ENCODE measurements at places on chromosomes 4 and X.

DNA sequence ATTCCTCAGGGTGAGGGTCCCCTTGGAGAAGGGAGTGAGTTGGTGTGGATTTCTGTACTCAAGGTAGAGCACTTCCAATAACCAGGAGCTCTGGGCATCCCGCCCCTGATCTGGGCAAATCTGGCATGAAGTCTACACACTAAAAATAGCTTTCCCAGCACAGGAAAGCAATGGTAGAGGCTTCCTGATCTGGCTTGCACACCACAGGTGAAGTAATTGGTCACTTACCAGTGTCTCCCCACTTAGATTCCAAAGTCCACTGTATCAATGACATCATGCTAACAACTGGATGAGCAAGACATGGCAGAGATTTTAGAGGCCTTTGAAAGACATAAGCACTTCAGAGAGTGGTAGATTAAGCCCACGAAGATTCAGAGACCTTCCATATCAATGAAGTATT lies 17.8 kb upstream of the IDS start:
- no peak for DNase-seq

DNA sequence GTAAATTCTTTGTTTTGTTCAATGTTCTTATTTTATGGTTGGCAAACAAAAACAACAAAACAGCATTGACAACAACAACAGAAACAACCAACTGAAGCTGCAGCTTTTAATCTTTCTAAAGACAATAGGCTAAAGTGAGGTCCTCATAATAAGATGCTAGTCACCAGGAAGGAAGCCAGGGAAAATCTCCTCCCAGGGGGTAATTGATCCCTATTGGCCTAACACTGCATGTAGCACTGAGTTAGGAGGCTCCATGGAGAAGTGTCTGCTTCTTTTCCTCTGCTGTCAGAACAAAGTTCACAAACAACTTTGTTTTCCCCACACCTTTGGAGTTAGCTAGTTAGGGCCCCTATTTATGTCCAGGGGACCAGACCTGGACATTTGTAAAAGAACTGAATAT lies 4.7 kb upstream of the LRAT start:
- DNase-seq: no peak

DNA sequence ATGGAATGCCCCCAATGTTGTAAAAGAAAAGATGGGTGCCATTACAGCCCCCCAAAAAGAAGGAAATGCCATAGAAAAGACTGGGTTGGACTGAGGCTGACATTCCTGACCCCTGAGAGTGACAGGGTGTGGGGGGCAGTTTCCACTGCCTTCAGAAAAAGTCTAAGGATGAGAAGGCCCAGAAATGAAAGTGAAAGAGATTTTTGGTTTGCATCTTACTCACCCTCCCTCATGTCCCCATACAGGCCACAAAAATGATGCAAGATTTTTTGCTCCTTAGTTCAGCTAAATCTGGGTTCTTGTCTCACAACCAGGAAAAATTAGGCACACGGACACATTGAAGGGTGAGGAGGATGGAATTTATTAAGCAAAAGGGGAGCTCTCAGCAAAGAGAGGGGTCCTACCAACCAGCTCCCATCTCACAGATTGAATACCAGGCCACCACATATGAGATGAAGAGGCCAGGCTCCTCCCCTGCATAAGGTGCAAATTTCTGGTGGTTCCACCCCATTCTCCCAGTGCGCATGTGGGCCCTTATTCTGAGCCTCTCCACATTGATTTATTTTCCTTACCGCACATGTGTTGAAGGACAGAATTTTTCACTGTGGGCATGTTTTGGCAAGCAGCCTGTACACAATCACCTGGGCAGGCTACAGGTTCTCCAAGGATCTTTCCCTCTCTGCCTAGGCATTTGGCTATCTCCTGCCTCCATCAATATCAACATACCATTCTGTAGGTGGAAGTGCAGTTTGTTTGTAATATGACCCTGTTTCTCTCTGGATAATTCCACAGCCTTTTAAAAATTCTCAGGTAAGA lies 18.8 kb downstream of the PPP4R3C start:
- no peak for DNase-seq

GRCh38 chrX:29941287-29941686 lies 274.1 kb upstream of the MAGEB2 start:
- DNase-seq: no peak

- DNase-seq: no peak
Observed at GRCh38 chrX:109847257-109848187, 114.5 kb upstream of the ACSL4 start.

GRCh38 chrX:118497180-118497818 lies 1.7 kb downstream of the DOCK11 start:
- DNase-seq: no peak

GRCh38 chr4:8147231-8147970 lies 11.2 kb downstream of the ABLIM2 start:
- no peak for DNase-seq

- DNase-seq: no peak
Observed at GRCh38 chrX:44061968-44062614, 88.9 kb upstream of the NDP start.

DNA sequence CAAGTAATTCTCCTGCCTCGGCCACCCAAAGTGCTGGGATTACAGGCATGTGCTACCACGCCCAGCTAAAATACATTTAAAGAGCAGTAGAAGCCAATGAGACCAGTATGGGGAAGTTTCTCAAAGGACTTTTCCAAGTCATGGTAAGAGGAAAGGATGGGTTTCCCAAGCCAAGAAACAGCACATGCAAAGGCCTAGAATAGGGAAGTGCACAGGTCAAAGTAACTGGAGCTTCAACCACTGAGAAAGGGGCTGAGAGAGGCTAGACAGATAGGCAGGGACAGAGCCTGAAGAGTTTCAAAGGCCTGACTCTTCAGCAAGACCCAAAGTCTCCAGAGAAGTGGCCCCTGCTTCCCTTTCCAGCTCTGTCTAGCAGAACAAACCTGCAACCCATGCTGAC lies 162.1 kb downstream of the CORIN start:
- DNase-seq: no peak

GRCh38 chr4:128322986-128323385 lies 35.4 kb upstream of the PGRMC2 start:
- no peak for DNase-seq

DNA sequence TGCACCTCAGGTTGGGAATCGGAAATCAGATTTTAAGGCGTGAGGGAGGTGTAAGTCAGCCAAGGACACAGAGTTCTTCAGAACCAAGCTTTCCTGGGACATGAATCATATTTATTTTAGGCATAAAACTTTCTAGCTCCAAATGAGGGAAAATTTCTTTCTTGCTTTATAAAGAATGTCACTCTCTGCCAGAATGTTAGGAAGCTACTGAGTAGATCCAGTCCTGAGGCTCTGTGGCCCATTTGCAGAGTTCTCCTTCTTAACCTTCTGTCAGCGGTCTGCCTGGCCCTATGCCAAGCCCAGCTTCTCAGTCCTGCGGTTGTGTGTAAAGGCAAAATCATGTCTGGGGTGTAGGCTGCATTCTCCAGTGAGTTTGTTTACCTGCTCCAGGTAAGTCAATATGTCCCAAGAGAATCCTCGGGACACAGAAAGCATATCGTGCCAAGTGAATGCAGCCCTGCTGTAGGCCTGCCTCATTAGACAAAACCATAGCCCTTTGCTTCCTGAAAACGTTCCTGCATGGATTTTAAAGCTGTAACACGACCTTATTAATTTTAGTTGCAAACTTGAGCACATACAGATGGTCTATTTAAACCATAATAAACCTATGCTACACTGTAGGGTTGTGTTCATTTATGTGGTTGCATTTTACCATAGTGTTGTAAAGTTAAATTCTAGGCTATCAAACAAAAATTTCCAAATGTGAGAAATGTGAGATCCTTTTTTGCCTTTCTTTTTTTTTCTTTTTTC lies 29.2 kb upstream of the CCNI start:
- DNase-seq: no peak
